ENCODE measurements at places on chromosomes 5 and 9. TPM values are rescaled to one million over a fixed set of nuclear protein-coding genes. Genes with fewer than 3 reads are reported as not detected.

DNA sequence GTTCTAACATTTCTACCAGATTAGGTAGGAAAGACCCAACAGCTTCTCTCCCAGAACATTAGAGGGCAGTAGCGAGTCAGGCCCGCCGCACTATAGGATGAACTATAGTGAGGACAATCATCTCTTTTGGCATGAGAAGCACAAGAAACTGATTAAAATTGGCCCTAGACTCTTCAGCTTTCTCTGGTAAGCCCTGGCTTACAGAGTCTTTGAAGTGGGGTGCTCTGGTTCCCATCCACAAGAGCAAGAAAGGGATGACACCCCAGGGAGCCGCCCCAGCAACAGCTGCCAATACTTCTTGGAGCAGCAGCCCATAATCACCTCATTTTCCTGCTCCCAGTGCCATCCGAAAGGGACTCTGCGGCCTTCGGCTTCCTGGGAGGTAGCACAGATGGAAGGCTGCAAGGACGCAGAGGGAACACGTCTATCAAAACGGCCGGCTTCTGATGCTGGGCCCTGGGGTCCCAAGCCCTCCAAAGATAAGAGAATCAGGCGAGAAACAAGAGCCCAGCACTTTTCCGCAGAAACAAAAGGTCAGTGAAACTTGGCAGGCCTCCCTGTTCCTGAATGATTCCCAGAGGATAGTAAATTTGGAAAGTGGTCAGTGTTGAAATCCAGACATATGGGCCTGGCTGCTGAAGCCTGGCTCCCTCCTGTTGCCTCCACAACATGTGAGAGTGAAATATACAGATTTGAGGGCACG lies 69.3 kb downstream of the HSD17B3 start:
- DNase-seq = peak; percentile 55
- no peaks in the 10 kb centered on the region for H3K4me1 ChIP-seq
- no peak overlapping the region for H3K4me3 ChIP-seq
- no peaks in the 10 kb centered on the region for H3K36me3 ChIP-seq
- no peak overlapping the region for H3K27ac ChIP-seq

The SLC1A3 gene
- polyA plus RNA-seq = 4.8 TPM

GRCh38 chr5:15791859-15792258 lies 291.9 kb downstream of the FBXL7 start:
- no peak for DNase-seq
- H3K4me1 ChIP-seq = no peaks in the 10 kb centered on the region
- H3K4me3 ChIP-seq = no peak overlapping the region
- no peaks in the 10 kb centered on the region for H3K36me3 ChIP-seq
- H3K27me3 ChIP-seq = no peaks in the 10 kb centered on the region

- no peaks in the 10 kb centered on the region for H3K27me3 ChIP-seq
- no peaks in the 10 kb centered on the region for H3K4me1 ChIP-seq
- no peaks in the 10 kb centered on the region for H3K36me3 ChIP-seq
- no peak for DNase-seq
Observed at GRCh38 chr5:1497795-1498622, 25.8 kb downstream of the LPCAT1 start.

DNA sequence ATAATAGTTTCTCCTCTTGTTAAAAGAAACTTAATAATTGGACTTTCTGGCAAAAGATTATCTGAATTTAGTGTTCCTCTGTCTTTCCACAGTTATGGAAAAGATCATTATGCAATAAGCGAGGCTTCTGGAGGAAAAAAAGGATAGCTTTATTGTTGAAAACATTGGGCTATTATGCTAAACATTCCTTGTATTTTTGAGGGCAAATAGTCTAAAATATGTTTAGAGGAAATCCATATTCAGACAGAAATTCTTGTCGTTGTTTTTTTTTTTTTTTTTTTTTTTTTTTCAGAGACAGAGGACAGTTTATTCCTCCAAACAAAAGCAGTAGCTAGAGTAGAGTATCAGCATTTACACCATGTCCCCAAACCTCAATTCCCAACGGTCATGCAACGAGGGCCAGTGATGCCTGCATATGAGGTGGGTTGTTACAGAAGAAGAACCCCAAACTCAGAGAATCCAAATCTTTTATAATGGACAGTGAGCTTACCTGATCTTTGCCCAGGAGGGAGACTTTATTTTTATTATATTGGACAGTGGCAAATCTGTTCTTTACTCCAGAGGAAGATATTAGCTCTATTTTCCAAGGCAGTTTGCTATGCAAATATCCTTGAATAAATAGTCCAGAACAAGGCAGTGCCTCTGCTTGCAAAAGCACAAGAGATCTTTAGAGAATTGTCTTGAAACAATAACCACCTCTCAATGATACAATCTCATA lies 48.4 kb upstream of the CDK5RAP2 start:
- H3K27me3 ChIP-seq = no peaks in the 10 kb centered on the region
- no peak for DNase-seq
- no peaks in the 10 kb centered on the region for H3K4me1 ChIP-seq
- no peaks in the 10 kb centered on the region for H3K36me3 ChIP-seq
- H3K27ac ChIP-seq = no peak overlapping the region

The PRDM12 gene
- 0.03 TPM for polyA plus RNA-seq

The SPINK6 gene
- polyA plus RNA-seq = not detected

DNA sequence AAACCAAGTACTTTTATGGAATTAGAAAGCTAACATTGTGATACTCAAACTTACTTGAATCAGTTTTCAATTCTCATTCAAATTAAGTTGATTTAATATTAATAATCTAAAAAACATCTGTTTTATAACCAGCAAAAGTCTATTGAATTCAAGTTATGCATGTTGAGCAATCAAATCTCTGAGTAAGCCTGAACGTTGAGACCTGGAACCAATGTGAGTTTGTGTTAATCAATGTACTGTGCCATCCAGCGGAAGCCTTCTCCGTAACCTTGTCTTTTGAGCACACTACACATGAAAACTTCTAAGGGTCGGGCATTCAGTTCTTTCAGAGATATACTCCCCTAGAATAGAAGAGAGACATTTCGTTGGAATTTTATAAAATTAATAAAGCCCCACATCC lies 25.9 kb downstream of the SAR1B start:
- no peaks in the 10 kb centered on the region for H3K27me3 ChIP-seq
- peaks cover 28% of the 10 kb centered on the region for H3K36me3 ChIP-seq
- no peak for DNase-seq
- no peak overlapping the region for H3K4me3 ChIP-seq
- peaks cover 5% of the 10 kb centered on the region for H3K4me1 ChIP-seq

DNA sequence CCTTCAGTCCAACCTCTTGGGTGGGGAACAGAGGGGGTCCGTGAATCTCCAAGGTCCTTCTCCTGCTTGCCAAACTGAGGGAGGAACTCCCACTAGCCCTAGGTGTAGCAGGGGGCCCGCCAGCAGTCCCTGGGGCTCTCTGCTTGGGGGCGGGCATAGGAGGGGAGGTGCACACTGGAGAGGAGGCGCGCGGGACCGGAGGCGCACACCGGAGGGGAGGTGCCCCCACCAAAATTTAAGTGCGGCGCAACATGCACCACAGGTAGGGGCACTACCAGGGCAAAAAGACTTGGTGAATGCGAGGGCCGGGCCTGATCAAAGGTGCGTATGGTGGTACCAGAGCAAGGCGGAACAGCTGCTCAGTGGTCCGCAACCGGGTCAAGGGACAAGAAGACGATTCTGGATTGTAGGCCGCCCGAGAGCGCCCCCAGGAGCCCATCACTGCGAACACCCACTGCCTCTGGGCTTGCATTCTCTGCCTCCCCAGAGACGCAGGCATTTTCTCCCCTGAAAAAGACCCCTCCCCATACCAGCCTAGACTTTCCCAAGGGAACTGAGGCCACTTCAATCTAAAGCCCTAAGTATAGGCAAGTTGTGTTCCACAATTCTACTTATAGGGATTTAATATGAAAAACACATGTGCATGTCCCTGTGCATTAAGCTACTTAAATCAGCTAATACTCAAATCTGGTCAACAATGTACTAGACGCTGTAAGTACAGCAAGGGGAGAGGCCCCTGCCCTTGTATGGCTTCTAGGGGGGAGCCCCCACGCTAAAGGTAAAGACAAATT lies 50.6 kb downstream of the TGFBI start:
- no peaks in the 10 kb centered on the region for H3K4me1 ChIP-seq
- H3K36me3 ChIP-seq = no peaks in the 10 kb centered on the region
- no peaks in the 10 kb centered on the region for H3K27me3 ChIP-seq
- H3K27ac ChIP-seq = no peak overlapping the region
- DNase-seq = no peak

The CEMIP2 gene
- polyA plus RNA-seq = 30.0 TPM

DNA sequence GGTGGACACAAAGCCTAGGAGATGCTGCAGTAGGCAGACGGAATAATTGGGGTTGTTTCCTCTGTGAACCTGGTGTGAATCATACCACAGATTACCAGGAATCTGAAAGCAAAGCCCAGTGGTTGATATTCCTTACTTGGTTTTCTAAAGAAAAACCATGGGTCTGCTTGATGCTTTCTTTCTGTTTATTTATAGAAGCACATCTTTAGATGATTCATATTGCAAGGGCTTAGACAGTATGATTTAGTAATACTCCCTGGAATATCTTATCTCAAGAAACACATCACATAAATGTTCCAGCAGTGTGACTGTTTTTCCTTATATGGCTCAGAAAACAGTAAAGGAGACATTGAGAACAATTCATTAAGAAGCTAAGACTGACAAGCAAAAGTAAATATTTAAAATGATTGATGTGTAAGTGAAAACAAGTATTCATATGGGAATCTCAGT lies 623.3 kb downstream of the RAB3C start:
- no peaks in the 10 kb centered on the region for H3K27me3 ChIP-seq
- H3K36me3 ChIP-seq = peaks cover 2% of the 10 kb centered on the region
- H3K27ac ChIP-seq = no peak overlapping the region

The TPD52L3 gene
- polyA plus RNA-seq = not detected

DNA sequence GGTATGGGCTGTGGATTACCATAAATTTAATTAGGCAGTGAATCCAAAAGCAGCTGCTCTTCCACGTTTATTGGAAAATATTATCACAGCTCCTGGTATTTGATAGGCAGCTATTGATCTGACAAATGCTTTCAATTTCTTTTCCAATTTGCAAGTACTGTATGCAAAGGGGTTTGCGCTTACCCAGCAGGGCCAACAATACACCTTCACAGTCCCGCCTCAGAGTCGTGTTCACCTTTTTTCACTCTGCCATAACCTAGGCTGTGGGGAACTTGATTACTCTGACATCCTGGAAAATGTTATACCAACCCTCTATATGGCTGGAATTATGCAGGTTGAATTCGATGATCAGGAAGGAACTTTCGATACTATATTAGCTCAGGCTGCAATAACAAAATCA lies 32.3 kb upstream of the TENT4A start:
- H3K4me3 ChIP-seq = no peak overlapping the region
- H3K27me3 ChIP-seq = no peaks in the 10 kb centered on the region
- H3K4me1 ChIP-seq = no peaks in the 10 kb centered on the region
- no peak overlapping the region for H3K27ac ChIP-seq
- no peaks in the 10 kb centered on the region for H3K36me3 ChIP-seq

DNA sequence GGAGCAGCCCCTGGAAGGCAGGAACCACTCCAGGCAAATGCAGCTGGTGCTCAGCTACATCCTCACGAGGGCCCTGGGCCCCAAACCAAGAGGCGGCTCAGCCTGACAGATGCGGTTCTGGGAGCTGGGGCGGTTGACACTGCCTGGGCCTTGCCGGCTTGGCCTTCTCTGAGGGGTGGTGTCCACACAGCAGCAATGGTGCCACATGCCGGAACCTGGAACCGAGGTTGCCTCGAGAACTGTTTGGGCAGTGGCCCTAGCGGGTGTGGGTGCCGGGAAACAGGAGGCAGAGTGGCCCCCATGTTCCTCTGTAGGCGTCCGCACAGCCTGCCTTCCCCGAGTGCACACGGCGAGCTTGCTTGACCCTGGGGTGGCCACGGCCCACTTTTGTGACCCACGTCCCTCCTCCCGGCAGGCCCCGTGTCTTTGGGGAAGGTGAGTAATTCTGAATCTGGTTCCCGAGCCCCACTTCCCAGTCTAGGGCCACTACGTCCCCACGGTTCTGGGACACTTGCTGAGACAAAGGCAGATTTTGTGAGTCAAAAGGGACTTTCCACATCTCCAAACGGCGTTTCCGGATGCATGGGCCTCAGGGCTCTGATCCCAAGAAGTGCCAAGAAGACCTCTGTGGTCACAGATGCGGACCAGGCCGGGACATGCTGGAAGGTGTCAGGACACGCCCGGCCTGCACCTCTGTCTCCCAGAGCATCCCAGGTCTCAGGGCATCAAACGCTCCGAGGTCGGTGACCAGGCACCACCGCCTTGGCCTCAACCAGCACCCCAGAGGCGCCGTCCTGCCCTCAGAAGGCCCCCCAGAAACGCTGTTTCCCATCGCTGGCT lies 27.7 kb upstream of the SLC12A7 start:
- H3K27ac ChIP-seq = no peak overlapping the region
- no peak for DNase-seq
- no peaks in the 10 kb centered on the region for H3K4me1 ChIP-seq
- H3K4me3 ChIP-seq = no peak overlapping the region
- H3K27me3 ChIP-seq = no peaks in the 10 kb centered on the region
- H3K36me3 ChIP-seq = no peaks in the 10 kb centered on the region

DNA sequence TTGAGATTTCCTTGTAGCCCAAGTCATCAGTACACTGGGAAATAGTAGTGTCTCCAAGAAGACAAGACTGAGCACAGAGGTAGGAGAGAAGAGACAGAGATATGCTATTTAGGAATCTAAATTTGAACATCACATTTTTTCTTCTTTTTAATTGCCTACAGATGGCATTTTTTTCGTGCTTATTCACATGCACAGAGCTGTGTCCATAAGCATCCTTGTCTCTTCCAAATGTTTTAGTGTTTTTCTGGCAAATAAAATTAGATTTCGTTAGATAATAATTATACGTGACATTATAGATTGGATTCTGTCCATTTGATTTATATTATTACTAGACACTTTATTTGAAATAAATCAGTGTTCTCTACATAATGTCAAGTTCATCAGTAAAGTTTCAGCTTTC lies 80.9 kb downstream of the PRR16 start:
- H3K27ac ChIP-seq = no peak overlapping the region
- DNase-seq = no peak
- no peaks in the 10 kb centered on the region for H3K27me3 ChIP-seq
- no peak overlapping the region for H3K4me3 ChIP-seq

GRCh38 chr9:79574781-79575180 lies 3.0 kb downstream of the TLE4 start:
- H3K36me3 ChIP-seq = no peaks in the 10 kb centered on the region
- no peak for DNase-seq
- H3K4me3 ChIP-seq = no peak overlapping the region

GRCh38 chr5:175895215-175895614 lies 23.8 kb downstream of the CPLX2 start:
- peaks cover 2% of the 10 kb centered on the region for H3K27me3 ChIP-seq
- no peak overlapping the region for H3K27ac ChIP-seq
- H3K4me1 ChIP-seq = no peaks in the 10 kb centered on the region
- DNase-seq = no peak
